ENCODE measurements at places on chromosomes 7 and 10. TPM values are rescaled to one million over a fixed set of nuclear protein-coding genes. Genes with fewer than 3 reads are reported as not detected.

DNA sequence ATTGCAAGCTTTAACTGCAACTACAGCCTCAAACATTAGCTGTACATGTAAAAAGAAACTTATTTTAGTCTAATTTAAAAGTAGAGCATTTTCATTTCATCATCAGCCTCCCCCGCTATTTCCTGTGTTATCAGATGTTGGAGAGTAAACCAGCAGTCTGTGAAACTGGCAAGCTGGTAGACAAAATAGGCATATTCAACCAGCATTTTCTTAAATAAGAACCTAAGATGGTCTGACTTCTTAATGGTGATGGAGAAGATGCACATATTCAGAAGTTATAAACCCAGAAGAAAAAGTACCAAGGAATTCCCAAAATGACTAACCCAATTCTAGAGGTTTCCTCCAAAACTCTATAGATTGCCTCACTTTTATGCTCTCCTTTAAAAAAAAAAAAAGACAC, 24.9 kb downstream of the PIK3AP1 start:
- no peak for DNase-seq

GRCh38 chr10:74823791-74824183, 2.6 kb upstream of the KAT6B start:
- DNase-seq: no peak

GRCh38 chr7:43591558-43592180, 8.8 kb downstream of the STK17A start:
- DNase-seq: peak; percentile 91

GRCh38 chr10:29555091-29555745, 79.6 kb downstream of the SVIL start:
- DNase-seq: no peak

KCND2 gene
- total RNA-seq: 0.07 TPM

DNA sequence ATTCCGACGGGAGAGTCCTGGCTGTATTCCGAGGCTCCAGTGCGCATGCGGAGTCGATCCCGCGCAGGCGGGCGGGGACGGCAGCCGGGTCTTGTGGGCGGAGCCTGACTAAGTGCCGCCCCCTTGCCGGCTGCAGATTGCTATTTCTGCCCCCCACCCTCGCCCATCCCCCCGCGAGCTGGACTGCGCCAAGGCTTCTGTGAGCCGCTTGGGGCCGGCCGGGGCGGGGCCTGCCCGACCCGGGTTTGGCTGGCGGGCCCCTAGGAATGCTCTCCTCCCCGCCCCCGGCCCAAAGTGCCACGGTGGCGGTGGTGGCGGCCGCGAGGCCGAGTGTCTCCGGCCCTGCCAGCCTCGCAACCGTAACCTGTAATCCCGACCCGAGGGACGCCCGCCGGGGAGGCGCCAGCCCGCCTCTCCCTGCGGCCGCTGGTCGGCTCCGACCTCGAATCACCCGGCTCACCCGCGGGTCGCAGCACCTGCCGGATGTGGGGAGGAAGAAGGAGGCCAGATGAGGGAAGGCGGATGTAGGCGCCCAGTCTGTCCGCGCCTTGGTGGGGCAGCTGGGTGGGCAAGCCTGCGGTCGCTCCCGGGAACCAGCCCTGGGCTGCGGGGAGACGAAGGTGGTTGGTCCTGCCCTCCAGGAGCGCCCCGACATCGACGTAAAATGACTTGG, 702 bp upstream of the KAZALD1 start:
- no peak for DNase-seq

DNA sequence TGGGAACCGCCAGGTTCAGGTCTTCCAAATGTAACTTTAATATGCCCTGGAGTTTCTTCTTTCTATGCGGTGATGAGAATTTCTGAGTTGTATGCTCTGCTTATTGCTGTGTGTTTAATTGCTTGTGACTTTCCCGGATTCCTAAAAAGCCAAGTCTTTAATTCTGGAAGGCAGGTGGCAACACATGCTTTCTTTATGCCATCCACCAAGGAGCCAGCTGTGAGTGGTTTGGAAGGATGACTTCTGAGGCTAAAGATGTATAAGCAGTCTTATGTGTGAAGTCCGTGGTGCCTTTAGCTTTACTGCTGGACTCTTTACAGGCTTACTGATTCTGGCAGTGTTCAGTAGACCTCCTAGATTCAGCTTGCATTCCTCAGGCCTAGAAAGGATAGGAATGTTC, 3.1 kb downstream of the SDK1 start:
- DNase-seq: no peak

GRCh38 chr10:84825330-84825729, 496.9 kb downstream of the CCSER2 start:
- peak; percentile 12 for DNase-seq

CLCN1 gene
- total RNA-seq: not detected
